CD4-positive, alpha-beta T cell treated with Interleukin-12 subunit alpha and Interleukin-12 subunit beta, for 1 hour (primary cell): ENCODE measurements at places on chromosomes 6 and 20.

- peak; percentile 21 for DNase-seq
Measured at GRCh38 chr6:118680452-118681095, 29.2 kb upstream of the CEP85L start.

- DNase-seq = no peak
Measured at GRCh38 chr6:1231941-1232340, 80.0 kb upstream of the FOXQ1 start.

GRCh38 chr6:82573254-82573972, 209.8 kb downstream of the TPBG start:
- no peak for DNase-seq

DNA sequence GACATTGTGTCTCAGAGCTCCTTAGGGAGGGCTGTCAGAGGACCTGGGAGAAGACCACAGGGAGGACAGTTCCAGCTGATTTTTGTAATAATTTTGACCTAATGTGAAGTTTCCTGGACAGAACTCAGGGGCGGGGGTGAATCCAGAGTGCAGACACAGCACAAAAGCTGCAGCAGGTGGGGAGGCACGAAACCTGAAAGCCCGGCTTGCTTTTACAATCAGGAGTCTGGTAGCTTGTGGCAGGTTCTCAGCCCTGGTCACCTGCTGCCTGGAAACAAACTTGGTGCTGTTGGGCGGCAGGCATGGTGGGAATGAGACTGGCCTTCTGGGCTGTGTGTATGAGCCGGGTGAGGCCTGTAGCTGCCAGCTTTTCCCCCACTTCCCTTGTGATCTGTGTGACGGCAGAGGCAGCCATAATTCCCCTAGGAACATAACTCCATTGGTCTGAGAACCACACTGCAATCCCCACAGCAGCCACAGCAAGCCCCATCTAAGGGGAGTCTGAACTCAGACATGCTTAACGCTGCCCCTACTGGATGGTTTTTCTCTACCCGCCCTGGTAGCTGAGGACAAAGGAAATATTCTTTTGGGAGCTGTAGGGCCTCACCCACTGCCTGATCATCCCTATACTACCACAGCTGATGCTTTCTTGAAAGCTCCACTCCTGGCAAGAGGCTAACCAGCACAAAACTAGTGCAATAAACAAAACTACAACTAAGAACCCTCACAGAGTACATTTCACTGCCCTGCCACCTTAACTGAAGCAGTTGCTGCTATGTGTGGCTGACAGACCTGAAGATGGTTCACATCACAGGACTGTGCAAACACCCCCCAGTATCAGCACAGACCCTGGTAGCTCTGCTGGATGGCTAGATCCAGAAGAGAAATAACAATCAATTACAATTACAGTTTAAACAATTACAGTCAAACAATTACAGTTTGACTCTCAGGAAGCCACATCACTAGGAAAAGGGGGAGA, 1055.1 kb upstream of the GJE1 start:
- DNase-seq = no peak

DNA sequence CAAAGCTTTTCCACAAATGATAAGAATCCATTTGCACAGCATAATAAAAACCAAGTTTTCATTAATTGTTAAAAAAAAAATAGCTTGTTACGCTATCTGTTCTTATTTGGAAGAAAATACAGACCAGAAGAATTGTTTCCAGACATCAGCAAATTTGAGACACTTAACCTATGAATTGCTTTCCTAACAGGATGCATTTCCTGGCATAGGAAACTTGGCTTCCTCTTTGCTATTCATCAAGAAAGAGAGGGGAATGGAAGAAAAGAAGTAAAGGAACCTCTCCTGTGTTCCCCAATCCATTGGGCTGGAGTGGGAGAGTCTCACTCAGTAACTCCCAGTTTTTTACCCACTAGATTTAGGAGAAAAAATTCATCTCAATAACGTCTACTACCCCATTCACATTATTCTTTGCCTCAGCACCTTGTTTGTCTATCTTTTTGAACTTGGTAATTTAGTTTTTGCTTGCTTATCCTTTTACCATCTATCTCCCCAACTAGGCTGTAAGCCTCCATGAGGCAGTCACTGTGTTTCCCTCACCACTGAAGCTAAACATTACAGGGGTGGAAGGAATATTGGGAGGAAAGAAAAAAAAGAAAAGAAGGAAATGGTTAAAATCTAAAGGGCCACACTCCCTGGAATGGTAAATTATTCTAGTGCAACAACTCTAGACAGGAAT, 150.3 kb downstream of the COL21A1 start:
- no peak for DNase-seq

DNA sequence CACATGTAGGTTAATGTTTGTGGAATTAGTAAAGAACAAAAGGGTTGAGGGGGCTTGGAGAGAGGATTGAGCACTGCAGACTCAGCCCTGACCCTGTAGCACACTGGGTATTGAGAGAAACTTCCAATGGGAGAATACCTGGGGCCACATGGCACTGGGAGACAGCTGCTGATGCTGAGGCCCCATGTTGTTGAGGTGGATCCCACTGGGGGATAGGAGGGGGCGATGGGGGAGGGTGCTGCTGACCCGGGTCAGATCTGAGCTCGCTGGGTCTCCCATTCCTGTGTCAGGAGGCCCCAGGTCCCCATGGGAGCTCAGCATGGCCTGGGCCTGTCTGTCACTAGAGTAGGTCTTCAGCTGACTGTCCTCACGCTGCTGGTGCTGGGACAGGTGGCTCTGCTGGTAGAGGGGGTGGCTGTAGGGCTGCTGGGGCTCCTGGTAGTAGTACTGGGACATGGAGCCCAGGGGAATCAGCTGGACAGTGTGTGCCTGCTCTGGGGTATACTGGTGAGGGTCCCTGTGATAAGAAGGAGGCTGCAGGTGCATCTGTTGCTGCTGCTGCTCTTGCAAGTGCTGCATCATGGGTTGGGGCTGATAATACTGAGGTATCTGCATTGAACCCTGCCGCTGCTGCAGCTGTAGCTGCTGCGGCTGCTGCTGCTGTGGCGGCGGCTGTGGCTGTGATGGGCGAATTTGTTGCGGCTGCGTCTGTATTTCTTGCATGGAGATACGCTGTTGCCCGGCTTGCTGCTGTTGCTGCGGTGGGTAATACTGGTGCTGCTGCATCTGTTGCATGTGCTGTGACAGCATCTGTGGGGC, 50.6 kb upstream of the MRPS10 start:
- DNase-seq = no peak

GRCh38 chr6:30520522-30520921, 31.2 kb downstream of the HLA-E start:
- DNase-seq = no peak

- no peak for DNase-seq
Measured at GRCh38 chr6:133645966-133646740, 242.8 kb upstream of the TCF21 start.

- peak; percentile 51 for DNase-seq
Measured at GRCh38 chr20:297925-298775, 780 bp downstream of the ZCCHC3 start.

GRCh38 chr20:10263385-10264165, 44.9 kb downstream of the SNAP25 start:
- no peak for DNase-seq

DNA sequence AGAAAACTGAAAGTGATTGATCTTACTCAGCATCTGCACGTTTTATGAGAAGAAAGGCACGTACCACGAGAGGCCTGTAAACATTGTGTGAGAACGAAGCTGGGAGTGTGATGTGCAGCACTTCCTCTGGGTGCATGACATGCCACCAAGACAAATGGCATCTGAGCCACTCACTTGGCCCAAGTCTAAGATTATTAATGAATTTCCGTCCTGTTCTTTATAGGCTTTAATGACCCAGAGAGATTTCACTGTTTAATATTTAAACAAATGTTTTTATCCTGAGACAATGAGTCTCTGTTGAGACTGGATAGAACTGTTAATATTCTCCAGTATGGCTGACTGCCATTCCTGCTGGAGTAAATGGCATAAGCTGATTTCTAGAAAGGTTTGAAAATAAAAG, 172.6 kb upstream of the PHACTR1 start:
- DNase-seq = no peak

DNA sequence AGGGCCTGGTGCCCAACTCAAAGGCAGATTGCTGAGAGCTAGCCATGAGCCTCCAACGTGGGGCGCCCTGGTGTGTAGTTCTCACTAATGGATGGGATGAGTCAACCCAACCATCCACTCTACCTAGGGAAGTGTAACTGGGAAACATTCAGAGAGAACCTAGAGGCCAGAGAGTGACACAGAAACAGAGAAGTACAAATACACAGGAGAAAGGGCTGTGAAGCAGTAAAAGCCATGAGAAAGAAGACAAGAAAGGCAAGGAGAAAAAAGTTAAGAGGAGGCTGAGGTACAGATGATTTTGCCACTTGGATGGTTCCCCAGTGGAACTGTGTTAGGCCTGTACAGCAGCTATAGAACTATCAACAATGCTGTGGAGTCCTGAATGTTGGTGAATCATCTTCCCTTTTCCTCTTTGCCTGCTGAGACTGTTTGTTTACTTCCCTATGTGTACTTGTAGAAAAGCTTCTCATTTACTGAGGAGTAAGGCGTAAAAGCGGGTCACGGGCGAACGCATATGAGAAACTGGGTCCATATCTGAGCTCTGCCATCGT, 39.0 kb downstream of the MAN1A1 start:
- DNase-seq = no peak

DNA sequence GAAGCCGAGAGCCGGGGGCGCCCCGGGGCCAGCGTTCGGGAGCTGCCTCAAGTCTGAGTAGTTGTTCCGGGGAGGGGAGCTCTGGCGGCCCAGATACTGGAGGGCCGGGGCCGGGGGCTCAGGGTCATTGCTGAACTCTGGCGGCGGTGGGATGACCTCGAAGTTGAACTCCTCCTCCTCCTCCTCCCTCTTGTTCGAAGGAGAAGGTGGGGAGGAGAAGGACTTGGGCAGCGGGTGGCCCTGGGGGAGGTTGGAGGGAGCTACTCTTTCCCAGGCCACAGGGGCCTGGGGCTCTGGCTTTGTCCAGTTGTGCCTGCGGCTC, 37.7 kb downstream of the C6orf132 start:
- DNase-seq = no peak

DNA sequence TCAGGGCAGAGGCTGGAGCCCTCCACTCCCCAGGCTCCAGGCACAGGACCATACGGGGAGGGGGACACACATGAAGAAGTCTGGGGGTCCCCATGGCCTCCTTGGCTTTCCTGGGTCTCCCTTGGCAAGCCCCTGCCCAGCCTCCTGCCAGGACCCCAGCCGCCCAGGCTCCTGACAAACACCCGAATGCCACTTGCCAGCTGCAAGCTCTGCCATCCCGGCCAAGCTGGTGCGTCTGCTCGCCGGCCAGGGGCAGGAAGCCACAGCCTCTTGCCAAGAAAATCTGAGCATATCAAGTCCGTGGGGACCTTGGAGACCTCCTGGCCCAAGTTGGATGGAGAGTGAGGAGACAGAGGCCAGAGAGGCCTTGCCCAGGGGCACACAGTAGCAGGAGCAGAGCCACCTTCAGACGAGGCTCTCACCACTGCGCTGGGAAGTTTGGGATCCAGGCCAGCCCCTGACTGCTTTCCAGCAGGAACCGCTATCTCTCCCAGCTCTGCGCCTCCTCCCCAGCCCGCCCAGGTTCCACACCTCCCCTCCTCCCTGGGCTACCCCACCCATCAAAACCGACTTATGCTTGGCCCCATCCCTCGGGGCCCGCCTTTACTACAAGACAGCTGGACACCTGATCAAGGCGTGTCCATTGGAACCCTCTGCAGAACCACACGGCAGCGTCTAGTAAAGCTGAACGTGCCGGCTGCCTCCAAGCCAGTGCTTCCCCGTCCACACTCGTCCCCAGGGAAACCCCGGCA, 80.2 kb downstream of the GRM4 start:
- no peak for DNase-seq

GRCh38 chr6:165571068-165571682, 91.9 kb downstream of the PDE10A start:
- DNase-seq = no peak

GRCh38 chr20:33450867-33451266, 7.3 kb upstream of the SNTA1 start:
- no peak for DNase-seq

GRCh38 chr6:6724539-6725467, 136.3 kb downstream of the LY86 start:
- DNase-seq = peak; percentile 34

DNA sequence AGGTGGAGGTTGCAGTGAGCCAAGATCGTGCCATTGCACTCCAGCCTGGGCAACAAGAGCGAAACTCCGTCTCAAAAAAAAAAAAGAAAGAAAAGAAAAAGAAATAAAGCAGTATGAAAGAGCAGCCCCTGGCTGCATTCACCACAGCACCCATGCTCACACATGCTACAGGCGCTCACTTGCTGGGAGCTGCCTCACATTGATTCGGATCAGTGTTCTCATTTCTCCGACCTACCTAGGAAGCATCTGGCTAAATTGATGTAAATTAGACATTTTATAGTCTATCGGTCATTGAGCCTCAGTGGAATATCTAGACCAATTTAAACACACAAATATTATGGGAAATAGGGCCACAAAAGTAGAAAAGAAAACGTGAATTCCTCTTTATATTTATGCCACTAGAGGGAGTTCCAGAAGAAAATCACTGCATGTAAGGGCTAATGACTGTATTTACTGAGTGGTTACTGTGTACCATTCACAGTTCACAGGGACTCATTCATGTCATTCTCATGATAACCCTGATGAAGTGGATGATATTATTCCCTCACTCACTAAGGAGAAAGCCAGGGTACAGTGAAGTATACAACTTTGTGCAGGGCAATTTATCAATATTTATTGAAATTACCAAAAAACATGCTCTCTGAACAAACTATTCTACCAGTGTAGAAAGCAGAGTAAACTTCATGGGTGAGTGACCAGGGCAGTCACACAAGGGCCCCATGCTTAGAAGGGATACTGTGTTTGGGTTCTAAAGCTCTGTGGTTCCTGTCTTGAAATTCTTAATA, 5.3 kb upstream of the MOG start:
- DNase-seq = peak; percentile 49

DNA sequence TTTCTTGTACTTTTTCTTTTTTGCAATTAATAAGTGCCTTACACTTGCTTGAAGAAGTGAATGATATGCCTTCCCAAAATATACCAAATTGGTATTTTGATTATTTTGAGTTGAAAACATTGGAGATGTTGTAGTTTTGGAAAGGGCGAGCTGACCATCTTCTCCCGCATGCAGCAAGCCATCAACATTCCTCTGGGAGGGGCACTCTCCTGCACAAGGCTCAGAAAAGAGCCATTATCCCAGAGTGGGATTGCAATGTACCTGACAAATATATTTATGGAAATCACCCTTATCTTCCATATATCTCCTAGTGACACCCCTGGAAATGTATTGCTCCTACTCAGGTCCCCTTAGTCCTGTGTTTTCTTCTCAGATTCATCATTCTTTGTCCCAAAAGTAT, 22.8 kb upstream of the PNRC1 start:
- DNase-seq = no peak

DNA sequence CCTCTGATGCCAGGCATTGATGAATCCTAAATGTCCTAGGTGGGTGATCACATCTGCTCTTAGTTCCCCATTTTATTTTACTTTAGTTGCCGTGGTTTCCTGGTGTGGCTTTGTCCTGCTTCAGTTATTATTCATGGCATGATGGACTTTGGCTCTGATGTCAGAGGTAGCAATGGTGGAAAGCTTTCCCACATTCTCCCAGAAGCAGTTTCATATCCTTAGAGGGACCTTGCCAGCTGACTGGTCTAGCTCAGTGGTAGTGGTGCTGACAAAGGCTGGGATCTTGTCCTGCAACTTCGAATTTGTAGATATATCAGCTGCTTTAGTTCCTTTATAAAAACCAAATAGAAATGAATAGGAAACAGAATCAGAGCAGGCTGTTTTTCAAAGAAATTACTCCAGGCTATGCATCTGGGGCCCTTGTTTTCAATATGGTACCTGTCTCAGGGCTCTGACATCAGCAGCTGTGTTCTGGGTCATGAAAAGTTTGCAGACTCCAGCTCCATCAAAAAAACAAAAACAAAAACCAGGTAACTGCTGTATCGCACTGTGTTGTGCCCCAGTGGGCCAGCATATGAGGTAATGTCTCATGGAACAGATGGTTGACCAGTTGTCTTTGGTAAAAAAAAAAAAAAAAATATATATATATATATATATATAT, 133.7 kb downstream of the PLCB4 start:
- DNase-seq = no peak
